ENCODE measurements at places on chromosomes 3 and 15. TPM values are rescaled to one million over a fixed set of nuclear protein-coding genes. Genes with fewer than 3 reads are reported as not detected.

The SPATA12 gene
- total RNA-seq = not detected

The FANCD2OS gene
- total RNA-seq = not detected

The CATSPER2 gene
- total RNA-seq = 3.0 TPM

- H3K36me3 ChIP-seq = peaks cover 13% of the 10 kb centered on the region
- H3K4me1 ChIP-seq = peaks cover 48% of the 10 kb centered on the region
Measured at GRCh38 chr15:40108061-40108854, 421 bp downstream of the BMF start.

- no peak overlapping the region for H3K27ac ChIP-seq
- no peaks in the 10 kb centered on the region for H3K27me3 ChIP-seq
- no peak for DNase-seq
- H3K4me1 ChIP-seq = no peaks in the 10 kb centered on the region
Measured at GRCh38 chr15:47778263-47778770, 61.0 kb downstream of the SEMA6D start.

DNA sequence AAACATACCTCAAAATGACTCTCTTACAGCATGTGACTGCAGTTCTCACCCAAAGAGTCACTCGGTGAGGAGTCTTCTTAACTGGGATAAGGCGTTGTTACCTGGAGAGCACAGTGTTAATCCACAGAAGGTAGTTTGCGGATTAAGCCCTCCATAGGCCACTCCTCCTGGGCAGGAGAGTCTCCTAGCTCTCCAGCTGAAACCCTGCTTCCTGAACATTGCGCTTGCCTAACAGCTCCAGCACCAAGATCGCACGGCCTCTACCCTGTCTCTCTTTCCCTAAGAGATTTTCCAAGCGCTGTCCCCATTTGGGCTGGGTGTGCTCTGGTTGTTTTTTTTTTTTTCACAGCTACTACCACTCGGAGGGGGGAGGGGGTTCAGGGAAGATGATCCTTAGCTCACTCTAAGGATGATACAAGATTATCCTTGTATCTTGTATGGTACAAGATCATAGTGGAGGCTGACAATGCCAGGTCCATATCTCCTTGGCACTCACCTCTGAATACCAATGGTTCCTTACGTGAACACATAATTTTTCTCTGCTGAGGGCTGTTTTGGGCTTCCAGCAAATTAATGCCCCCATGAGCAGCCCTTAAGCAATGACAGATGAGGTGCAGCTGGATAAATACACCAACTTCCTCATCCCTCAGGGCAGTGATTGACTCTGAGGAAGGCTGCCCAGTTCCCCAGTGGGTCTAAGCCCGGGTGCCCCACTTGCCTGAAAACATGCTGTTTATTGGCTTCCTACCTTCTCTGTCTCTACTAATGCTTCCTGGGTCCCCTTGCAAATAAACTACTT lies 185.2 kb upstream of the TSC22D2 start:
- no peak overlapping the region for H3K4me3 ChIP-seq
- no peak for DNase-seq
- H3K27ac ChIP-seq = no peak overlapping the region

- H3K27me3 ChIP-seq = no peaks in the 10 kb centered on the region
- no peak overlapping the region for H3K4me3 ChIP-seq
- DNase-seq = no peak
- H3K27ac ChIP-seq = peak overlapping the region; percentile 70
- peaks cover 63% of the 10 kb centered on the region for H3K4me1 ChIP-seq
Measured at GRCh38 chr15:48334260-48334659, 3.0 kb downstream of the DUT start.

DNA sequence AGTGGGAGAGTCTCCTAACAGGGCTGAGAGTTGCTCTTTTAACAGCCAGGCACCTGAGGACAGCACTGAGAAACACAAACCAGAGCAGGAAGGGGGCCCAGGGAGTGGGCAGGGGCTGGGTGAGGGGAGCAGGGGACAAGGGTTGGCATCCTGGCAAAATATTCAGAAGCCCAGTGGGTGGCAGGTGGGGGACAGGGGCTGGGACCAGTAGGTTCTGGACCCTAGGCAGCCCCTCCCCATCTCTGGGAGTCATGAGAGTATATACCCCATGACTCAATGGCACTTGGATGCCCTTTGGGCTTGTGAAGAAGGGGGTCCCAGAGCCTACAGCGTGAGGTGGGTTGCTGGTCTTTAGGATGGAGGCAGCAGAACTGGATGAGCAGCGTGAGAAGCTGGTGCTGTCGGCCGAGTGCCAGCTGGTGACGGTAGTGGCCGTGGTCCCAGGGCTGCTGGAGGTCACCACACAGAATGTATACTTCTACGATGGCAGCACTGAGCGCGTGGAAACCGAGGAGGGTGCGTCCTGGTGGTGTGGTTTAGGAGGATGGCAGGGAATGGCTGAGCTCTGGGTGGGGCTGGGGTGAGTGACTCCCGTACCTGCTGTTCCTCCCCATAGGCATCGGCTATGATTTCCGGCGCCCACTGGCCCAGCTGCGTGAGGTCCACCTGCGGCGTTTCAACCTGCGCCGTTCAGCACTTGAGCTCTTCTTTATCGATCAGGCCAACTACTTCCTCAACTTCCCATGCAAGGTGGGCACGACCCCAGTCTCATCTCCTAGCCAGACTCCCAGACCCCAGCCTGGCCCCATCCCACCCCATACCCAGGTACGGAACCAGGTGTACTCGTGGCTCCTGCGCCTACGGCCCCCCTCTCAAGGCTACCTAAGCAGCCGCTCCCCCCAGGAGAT lies 24.2 kb downstream of the NBEAL2 start:
- H3K27me3 ChIP-seq = no peaks in the 10 kb centered on the region
- H3K36me3 ChIP-seq = peaks cover 75% of the 10 kb centered on the region
- peaks cover 8% of the 10 kb centered on the region for H3K4me1 ChIP-seq
- H3K4me3 ChIP-seq = no peak overlapping the region
- no peak overlapping the region for H3K27ac ChIP-seq
- DNase-seq = no peak

Data from activated CD4-positive, alpha-beta memory T cell treated with anti-CD3 and anti-CD28 coated beads, Interleukin-2, amount 10 ng/mL, durations not matched to agents 7 days and 5 days (primary cell).